ENCODE measurements at places on chromosomes 7 and 10.

GRCh38 chr10:47380341-47381102 is 3.6 kb downstream of the ZNF488 start:
- DNase-seq, result no peak

GRCh38 chr7:30379741-30380140 is 95.3 kb downstream of the ZNRF2 start:
- no peak for DNase-seq

- no peak for DNase-seq
Observed at GRCh38 chr10:4515721-4516120, 310.3 kb upstream of the AKR1E2 start.

- no peak for DNase-seq
Observed at GRCh38 chr7:155972247-155972646, 160.0 kb upstream of the SHH start.

DNA sequence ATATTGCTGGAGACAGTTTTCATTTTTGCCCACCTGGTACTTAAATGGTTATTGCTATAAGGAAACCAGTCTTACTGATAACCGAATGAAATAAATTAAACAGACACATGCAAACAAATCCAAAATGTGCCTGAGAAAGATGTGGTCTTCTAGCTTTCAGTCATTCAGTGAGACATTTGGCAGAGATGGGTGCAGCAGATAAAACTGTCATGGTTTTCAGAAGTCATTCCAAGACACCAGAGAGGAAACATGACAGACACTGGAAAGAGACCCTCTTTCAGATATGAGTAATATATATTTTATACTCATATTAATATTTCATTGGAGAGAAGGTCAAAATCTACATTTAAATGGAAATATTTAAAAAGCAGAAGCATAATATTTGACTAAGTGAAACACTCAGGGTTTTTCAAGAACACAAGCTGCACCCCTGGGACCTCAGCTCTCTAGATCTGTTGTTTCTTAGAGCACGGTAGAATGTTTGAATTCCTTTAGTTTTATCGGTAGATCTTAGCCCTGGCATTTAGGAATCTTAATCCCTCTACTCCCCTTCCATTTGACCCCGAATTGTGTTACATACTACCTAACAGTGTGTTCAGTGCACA is 246.1 kb downstream of the AUTS2 start:
- DNase-seq, result no peak

DNA sequence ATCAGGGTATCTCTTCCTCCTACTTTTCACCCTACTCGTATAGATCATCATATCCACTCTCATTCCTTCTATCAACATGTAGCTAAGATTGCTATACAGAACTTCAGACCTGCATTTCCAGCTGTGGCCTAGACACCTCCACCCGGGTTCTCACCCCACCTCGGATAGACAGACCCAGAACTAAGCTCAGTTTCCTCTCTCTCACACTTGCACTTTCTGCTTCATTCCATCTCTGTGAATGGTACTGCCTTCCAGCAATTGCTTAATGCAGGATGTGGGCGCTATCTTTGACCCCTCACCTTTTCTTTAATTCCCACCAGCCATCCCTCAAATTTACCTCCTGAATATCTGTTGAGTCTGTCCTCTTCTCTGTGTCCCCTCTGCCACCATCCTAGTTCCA is 35.7 kb downstream of the AGK start:
- DNase-seq, result no peak

GRCh38 chr7:1053816-1054370 is 9.5 kb downstream of the GPR146 start:
- no peak for DNase-seq

GRCh38 chr10:66786709-66787108 is 139.1 kb upstream of the LRRTM3 start:
- DNase-seq, result no peak

DNA sequence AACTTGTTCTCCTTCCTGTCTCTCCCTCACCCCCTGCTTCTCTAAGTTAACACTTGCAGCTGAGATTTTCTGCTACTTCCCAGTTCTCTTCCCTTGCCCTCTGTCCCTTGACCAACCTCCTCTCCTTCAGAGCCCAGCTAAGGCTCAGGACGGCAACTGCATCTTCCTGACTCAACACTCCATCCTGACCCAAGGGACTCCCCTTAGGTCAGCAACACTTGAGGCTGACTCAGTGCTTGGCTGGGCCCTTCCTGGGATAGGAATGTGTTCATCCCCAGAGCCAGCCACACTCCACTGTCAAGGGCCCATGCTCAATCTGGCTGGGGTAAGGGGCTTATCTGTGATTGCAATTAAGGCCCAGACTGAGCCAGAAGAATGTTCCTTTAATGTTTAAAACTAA is 3.4 kb downstream of the CALHM2 start:
- no peak for DNase-seq

GRCh38 chr7:70392877-70393435 is 739.0 kb upstream of the GALNT17 start:
- no peak for DNase-seq

- no peak for DNase-seq
Observed at GRCh38 chr10:127298381-127298780, 102.0 kb upstream of the INSYN2A start.

DNA sequence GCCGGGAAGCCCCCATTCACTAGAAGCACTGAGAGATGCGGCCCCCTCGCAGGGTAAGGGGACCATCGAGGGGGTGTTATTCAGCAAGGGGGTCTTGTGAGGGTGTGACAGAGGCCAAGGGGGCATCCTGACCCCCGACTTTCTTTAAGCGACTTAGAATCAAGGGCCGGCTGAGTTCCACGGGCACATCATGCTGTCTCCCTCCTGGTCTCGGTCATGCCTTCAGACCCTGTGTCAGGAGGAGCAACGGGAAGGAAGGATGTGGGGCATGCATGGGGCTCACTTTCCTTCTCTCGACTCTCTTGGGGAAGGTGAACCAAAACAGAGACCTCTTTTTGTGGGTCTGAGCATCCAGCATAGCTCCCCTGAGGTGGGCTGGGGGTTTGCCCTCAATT is 2.5 kb downstream of the ACSL5 start:
- DNase-seq, result no peak

DNA sequence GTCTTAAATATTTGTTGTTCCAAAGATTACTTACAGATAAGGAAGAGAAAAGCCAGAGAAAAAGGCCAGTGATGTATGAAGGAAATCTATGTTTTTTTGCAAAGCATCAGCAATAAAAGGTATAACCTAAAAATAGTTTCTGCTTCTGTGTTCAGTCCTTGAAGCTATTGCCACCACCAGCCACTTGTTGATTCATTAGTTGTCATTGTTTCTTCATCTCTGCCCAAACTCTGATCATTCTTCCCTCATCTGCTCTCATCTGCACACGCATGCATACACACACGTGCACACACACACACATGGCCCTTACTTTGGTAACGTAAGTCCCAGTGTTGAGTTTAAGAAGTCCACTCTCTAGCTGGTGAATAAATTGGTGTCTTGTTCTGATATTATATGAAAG is 540.7 kb downstream of the GATA3 start:
- no peak for DNase-seq

DNA sequence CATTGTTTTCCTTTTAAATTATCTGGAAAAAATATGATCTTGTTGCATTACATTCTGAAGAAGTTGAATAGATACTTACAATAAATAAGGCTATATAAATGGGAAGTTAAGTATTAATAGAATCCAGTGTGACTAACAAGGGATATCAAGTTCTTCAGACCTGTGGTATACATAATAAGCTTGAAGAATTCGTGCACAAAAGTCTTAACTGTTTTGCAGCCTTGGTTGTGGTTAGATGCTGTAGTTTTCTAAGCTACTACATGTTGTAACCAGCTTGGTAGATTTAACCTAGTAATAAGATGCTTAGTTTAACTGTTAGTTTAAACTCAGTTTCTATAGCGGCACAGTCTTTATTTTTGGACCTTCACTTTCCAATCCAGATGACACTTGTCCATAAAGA is 106.2 kb upstream of the GLCCI1 start:
- no peak for DNase-seq

DNA sequence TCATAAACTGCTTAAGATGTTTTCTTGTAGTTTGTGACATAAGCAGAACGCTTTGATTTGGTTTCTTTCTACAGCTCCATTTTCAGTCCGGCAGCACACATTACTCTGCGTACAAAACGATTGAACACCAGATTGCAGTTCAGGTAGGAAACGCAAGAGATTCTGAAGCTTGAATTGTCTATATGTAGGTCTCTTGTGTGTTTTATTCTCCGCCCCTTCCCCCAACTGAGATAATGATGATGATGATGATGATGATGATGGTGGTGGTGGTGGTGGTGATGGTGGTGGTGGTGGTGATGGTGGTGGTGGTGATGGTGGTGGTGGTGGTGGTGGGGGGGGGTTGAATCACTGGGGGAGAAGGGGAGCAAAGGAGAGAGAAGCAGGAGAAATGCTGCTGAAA is 14.4 kb downstream of the TCF7L2 start:
- no peak for DNase-seq

DNA sequence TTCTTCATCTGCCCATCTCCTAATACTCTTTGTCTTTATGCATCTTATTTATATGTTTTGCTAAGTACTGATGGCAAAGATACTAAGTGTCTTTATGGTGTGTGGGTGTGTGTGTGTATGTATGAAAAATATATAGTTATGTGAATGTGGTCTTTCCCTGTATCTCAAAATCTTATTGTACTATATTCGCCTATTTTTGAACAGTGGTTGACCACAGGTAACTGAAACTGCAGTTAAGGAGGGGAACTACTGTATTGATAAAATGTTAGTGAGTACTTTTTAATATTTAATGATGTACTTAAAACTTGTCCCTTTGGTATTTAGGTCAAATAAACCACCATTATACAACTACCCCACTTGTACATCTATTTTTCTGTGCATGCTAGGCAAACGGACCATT is 85.9 kb downstream of the ADD3 start:
- no peak for DNase-seq

DNA sequence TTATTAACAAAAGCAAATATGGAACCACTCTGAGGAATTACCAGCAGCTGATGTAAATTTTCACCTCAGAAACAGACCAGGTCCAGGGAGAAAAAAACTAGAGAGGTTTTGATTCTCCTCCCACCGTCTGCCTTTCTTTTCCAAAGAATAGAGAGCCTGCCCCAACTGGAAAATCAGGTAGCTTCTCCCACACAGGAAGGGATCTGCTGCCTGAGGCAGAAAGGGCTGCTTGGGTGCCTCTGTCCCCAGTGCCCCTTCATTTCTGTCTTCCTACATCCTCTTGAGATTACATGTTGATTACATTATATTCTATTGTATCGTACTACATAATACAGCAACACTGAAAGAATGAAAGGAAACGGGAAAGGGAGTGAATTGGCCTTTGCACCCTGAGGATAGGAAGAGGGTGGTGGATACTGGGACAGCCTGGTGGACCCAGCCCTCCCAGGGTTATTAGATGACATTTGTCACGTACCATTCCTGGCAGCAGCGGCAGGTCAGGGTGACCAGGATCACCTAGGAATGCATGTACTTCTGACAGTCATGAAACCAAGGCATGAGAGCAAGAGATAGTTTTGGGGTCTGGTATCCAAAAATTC is 8.9 kb downstream of the ST8SIA6 start:
- no peak for DNase-seq

- DNase-seq, result no peak
Observed at GRCh38 chr10:69254877-69255276, 23.4 kb upstream of the HK1 start.

DNA sequence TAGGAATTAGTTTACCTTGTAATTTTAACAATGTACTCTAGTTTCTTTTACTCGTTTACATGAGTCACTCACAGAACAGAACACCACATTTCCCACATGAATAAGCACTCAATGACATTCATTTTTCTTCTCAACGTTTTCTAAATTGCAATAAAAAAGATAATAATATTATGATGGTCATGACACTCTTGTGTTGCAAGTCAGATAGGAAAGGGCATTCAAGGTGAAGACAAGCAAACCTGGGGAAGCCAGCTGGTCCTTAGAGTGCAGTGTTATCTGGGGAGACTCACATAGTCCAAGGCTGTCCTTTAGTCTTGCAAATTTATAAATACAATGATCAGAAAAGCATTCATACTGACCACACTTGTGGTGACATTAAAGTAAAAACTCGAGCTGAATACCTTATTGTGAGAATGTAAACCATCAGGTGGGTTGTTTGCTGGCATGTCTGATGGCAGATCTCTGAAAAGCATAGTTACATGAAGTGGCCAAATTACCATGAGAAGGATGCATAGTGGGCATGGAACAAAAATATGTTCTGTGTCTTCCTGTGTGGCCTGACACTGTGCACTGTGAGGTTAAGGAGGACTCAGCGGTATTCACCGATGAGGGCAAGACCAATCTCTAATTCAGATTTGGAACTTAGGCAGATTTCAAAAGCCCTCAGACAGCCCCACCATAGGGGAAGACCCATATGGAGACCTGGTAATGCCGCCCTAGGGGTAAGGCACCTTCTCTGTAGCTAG is 158.9 kb upstream of the ASAH2 start:
- no peak for DNase-seq

DNA sequence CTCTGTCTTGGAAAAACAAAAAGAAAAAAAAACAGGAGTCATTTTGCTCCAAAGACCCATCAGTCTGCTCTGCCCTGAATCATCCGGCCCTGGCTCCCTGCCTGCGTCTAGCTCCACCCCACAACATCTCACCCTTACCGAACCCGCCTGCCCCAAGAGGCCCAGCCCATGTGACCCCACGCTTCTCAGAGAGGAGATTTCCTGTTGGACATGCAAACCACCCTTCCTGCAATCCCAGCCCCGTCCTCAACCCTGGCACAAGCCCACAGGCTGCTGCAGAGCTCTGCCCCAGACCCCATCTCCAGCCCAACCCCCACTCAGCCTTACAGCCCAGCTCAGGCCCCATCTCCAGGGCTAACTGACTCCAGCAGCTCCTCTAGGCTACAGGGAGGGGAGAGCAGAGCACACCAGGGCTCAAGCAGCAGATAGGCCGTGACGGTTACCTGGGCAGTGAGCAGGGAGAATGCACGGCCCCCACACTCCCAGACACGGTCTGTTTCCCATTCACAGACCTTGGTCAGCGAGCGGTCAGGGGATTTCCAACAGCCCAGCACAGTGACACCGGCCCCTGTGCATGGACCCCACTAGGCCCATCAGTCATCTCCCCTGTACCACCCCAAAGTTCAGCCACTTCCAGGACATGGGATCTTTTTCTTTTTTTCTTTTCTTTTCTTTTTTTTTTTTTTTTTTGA is 69.9 kb upstream of the GTF2I start:
- peak; percentile 56 for DNase-seq

DNA sequence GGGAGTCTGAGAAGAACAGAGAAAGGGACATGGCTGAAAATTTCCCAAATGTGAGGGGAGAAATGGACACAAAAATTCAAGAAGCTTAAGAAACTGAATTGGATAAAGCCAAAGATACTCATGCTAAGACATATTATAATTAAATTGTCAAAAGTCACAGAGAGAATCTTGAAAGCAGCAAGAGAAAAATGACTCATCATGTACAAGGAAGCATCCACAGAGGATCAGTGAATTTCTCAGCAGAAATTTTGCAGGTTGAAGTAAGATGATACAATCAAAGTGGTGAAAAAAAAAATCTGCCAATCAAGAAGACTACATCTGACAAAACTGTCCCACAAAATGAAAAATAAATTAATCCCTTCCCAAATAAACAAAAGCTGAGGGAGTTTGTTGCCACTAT is 56.8 kb downstream of the MPP7 start:
- no peak for DNase-seq
